ENCODE measurements at places on chromosomes 6 and 20.

DNA sequence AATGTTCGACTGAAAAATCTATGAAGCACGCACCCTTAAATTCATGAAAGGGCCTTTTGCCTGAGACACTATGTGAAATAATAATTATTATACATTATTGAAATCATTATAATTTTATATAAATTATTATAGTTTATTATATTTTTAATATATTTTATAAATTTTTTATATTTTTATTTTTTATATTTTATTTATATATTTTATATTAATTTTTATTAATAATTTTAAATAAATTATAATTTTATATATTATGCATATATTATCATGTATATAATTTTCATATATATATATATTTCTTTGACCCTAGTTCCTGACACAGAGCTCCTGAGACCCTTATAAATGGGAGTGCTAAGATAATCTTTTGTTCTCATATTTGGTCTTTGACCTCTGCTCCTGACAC, 13.5 kb downstream of the NCR2 start:
- DNase-seq = no peak

DNA sequence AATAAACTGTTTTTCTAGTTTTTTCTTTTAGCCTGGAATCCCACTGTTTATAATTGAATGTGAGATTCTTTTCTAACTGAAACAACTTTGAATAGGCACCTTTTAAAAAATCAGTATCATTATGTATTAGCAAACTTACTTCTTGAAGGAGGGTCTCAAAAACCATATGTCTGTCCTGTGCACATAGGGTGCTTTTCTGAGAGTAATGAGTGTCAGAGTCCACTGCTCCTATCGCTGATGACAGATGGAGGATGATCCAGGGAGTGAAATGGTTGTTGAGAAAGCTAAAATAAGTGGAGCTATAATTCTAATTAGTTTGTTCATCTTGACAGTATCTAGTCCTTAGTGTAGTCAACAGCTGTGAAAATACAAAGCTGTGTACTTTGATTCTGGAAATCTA, 35.8 kb downstream of the MEI4 start:
- no peak for DNase-seq

GRCh38 chr6:125918681-125919566, 37.6 kb upstream of the HINT3 start:
- peak; percentile 70 for DNase-seq

DNA sequence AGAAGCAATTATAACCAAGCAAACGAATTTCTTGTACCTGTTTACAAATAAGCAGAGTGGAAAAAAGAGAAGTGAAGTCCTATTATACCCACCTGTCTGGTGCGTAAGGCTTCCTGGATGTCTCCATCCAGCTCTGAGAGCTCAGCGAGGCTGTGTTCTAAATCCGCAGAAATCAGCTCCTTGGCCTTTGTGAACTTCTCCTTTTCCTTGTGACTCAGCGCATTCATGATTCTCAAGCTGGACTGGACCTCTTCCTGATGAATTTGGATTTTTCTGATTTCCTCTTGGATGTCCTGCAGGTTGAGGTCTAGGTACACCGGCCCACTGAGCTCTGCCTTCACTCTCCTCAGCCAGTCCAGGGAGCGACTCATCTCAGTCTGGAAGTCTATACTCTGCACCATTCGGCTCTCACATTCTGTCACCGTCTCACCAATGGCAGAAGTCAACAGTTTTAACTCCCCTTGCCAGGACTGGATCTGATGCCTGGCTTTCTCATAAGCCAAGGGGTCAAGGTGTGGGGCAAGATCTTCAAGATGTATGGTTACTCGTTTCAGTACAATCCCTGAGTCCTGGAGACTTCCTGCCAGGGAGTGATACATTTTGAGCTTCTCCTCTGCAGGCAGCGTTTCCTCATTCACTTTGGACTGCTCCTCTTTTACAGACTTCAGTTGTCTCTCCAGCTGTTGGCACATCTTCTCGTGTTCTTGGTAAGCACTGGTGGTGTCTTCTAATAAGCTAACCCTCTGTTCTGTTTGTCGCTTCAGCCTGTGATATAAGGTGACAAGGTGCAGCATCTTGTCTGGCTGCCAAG, 307.3 kb downstream of the SYNE1 start:
- DNase-seq = no peak

DNA sequence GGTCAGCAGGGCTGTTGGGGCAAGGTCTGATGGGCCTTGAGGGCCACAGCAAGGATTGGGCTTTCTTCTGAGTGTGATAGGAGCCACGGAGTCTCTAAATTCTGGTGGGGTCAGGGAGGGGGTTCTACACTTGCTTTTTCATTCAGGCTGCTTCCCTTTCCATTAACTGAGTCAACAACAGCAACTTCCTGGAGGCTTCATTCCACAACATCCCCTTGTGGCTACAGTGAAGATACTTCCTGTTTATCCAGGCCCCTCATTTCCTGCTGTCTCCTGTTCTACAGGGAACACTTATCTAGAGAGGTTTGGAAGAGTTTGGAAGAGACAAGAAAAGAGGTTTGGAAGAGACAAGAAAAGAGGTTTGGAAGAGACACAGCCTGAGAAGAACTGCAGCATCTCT, 144.8 kb upstream of the ENPP5 start:
- DNase-seq = no peak

- no peak for DNase-seq
Observed at GRCh38 chr6:44696686-44697085, 309.2 kb downstream of the CDC5L start.

DNA sequence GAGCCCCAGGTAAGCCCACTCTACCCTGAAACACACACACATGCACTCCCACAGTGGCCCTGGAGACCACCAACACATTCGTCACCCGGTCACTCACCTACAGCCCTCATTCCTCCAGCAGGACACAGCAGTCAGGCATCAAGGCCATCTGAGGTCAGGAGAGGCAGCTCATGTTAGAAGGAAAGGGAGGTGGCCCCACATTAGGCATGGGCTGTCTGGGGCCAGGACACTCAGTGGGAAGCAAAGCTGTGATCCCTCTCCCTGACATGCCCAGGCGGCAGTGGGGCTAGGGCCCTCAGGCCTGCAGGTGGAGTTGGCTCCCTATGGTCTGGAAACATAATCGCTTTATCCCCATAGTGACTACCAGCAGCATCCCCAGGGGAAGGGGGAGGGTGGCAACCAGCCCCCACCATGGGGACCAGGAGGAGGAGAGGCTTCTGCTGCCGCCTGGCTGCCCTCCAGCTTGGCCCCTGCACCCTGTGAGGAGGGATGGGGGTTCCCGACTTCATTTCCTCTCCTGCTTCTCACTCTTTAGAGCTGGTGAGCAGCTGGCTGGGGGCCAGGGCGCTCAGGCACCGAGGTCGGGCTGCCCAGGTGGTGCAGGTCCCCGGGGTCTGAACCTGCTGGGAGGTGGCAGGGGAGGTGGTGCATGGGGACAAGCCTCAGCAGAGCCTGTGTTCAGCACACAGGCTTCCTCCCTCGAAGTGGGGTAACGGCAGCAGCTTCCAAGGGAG, 76.6 kb upstream of the CST7 start:
- no peak for DNase-seq

- no peak for DNase-seq
Observed at GRCh38 chr20:23419657-23419994, 1.7 kb downstream of the NAPB start.

DNA sequence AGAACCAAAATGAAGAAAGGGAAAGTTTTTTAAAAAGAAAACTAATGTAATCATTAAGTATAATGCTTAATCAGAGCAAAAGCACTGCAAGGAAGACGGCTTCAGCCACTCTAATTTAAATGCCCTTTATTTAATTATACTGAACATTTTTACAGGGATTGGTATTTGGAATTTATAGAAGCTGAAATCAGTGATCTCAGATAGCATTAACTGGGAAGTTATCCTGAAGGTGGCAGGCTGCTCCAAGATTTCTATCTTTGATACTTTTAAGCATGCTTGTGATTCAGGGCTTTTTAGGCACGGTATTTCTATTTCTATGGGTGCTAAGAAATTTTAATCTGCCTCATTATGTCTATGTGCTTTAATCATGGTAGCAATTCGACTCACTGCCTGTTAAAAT, 1.3 kb upstream of the NDUFAF4 start:
- DNase-seq = peak; percentile 21

DNA sequence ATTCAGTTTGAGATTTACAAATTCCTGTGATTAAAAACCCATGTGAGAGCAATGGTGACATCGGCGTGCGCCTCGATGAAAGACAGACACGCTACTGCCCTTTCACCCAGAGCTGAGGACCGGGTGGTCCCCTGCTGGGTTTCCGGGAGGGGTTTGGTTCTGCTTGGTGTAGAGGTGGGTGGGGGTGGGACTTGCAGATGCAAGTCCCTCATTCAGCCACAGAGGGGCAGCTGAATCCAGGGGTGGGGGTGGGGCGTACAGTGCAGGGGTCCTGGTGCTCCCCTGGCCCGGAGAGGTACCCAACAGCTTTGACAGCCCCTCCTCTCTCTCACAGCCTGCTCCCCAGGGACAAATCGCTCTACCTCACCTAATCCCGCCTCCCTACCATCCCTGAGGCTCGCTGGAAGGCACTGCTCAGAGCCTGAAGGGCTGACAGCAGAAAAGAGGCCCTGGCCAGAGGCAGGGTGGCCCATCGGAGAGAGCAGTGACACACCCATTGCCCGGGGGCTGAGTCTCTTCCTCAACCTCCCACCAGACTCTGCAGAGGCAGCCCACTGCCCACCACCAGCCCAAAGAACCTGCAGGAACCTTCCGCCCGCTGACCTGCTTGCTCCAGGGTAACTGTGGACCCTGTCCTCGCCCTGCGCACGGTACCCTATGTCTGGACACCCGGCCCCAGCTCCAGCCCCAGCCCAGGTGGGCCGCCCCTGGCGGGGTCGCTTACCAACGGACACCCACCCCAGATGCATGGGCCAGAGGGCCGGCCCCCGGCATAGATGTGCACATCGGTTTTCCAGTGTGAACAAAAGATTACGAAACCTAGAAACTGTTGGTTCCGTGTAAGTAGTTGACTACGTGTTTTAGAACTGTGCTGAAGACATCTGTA, 118.4 kb downstream of the JPH2 start:
- DNase-seq = peak; percentile 46

DNA sequence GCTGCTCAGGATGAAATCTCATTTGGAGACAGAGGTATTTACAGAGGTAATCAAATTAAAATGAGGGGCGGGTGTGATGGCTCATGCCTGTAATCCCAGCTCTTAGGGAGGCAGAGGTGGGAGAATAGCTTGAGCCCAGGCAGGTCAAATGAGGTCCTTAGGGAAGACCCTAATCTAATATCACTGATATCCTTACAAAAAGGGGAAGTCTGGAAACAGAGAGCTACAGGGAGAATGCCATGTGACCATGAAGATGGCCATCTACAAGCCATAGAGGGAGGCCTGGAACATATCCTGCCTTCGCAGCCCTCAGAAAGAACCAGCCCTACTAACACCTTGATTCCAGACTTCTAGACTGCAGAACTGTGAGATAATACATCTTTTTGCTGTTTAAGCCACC, 8.3 kb downstream of the MTCL3 start:
- DNase-seq = no peak

DNA sequence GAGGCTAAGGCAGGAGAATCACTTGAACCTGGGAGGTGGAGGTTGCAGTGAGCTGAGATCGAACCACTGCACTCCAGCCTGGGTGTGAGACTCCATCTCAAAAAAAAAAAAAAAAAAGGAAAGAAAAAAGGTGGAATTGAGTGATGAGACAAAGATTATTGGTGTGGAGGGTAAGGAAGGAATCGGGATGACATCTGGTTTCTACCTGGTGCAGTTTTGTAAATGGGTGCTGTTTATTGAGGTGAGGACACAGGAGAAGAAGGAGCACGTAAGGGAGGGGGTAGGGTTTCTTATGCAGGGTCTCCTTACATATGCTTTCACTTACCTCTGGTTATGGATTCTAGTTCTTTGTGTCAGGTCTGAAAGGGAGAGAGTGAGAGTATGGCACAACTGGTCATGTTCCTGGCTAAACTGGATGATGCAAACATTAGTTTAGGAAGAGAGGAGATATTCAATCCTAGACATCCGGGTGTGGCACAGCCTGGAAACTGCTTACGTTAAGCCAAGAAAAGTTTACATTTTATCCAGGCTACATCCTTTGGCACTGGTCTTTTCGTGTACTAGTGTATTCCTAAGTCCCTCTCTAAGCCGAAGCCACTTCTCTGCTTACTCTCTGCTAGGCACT, 5.4 kb downstream of the RALY start:
- no peak for DNase-seq

DNA sequence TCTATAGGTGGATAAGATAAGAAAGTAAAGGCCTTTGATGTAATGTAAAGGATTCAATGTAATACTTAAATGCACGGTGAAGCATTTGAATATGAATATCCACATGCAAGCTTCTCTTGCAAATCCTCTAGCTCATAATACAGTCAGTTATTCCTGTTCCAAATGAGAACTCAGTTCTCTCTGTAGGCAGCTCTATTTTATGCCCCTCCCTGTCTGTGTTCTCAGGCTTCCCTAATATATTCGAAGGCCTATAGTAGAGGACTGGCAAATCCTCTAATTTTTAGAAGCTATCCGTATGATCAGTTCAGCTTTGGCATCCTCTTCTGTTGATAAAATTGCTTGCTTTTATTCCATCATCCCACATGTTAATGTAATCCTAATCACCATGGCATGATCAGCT, 200.2 kb downstream of the UBE3D start:
- DNase-seq = no peak

GRCh38 chr6:41621802-41622201, 16.5 kb upstream of the MDFI start:
- DNase-seq = no peak

- DNase-seq = peak; percentile 44
Observed at GRCh38 chr6:29696147-29697125, 15.5 kb upstream of the ZFP57 start.

GRCh38 chr20:51076786-51077685, 54.1 kb upstream of the KCNG1 start:
- DNase-seq = no peak

GRCh38 chr6:138404666-138405337, 779 bp downstream of the HEBP2 start:
- no peak for DNase-seq

GRCh38 chr6:89859744-89860143, 30.1 kb downstream of the CASP8AP2 start:
- DNase-seq = peak; percentile 36

DNA sequence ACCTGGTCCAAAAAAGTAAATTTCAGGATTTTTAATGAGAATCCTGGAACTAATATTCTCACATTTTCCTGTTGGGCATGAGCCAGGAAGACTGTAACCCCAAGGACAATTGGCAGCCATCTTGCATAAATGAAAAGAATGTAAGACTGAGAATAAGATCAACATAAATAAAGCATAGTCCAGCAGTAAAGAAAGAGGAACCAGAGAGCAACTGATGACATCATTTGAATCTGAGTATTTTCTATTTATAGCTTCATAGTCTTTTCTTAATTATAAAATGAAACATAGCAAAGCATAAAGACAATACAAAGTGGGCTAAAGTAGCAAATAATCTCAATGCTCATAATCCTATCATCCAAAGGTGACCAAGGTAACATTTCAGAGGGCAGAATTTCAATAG, 26.6 kb upstream of the FBXL4 start:
- no peak for DNase-seq

DNA sequence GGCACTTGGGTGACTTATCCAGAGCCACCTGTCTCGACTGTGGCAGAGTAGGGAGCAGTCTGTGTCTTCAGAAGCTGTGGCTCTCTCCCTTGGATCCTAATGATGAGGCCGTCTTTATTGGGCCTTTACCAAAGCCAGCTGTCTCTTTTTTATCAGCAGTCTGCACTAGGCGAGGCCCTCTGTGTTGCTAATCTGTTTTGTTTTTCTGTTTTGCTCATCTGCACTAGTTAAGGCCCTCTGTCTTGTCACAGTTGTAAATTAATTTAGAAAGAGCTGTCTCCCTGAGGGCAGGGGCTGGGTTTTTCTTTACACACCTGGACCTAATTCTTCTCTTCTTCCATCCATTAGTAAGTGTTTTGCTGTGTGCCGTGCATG, 45.0 kb downstream of the CDS2 start:
- no peak for DNase-seq

- DNase-seq = no peak
Observed at GRCh38 chr6:118696271-118696670, 44.9 kb upstream of the CEP85L start.
